ENCODE measurements at places on chromosomes 11 and 22.

- no peak for DNase-seq
Observed at GRCh38 chr11:68106165-68106940, 14.8 kb downstream of the CHKA start.

DNA sequence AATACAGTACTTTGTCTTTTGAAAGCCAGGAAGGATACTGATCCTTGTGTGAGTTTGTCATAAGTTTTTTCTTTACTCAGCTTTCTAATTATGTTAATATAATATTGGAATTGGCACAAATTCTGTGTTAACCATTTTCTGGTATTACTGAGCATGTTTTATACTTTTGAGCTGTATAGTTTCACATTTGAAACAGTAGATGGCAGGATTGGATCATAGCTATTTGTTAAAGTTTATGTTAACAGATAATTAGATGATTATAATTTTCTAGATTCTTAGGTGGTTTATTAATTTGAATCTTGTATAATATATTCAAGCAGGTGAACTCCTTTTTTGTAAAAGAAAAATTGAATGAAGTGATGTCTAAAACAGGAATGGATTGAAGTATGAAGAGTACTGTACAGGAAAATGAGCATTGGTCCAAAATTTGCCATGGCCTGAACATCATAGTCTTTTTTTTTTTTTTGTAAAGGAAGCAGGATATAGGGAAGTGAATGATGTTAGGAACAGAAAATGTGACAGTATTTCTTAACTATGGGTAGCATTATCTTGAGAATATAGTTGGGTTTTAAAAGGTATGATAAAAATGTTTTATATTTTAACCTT, 102.0 kb downstream of the CYP2R1 start:
- no peak for DNase-seq

GRCh38 chr11:94297985-94298576, 6.3 kb upstream of the IZUMO1R start:
- no peak for DNase-seq

- no peak for DNase-seq
Observed at GRCh38 chr11:128909438-128910125, 18.4 kb downstream of the KCNJ5 start.

- DNase-seq: no peak
Observed at GRCh38 chr11:746289-747157, 741 bp upstream of the TALDO1 start.

GRCh38 chr11:12482839-12483238, 105.5 kb downstream of the PARVA start:
- no peak for DNase-seq

DNA sequence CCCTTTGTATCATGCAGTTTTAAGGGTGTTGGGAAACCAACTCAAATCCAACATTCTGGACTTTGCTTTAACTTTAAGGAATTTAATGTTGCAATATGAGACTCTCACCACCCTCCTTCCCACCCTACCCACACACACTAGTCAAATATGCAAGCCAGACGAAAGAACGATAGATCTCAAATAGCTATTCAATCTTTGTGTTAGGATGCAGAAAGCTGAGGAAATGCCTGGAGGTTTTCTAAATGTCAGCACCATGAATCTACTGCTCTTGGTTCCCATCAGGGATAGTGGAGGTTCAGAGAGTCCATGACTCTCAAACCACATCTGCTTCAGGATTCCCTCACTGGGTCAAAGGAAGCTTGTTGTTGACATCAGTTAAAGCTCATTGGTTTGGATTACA, 33.7 kb downstream of the EXPH5 start:
- DNase-seq: peak; percentile 1

GRCh38 chr22:40583053-40583741, 53.3 kb downstream of the MRTFA start:
- no peak for DNase-seq

DNA sequence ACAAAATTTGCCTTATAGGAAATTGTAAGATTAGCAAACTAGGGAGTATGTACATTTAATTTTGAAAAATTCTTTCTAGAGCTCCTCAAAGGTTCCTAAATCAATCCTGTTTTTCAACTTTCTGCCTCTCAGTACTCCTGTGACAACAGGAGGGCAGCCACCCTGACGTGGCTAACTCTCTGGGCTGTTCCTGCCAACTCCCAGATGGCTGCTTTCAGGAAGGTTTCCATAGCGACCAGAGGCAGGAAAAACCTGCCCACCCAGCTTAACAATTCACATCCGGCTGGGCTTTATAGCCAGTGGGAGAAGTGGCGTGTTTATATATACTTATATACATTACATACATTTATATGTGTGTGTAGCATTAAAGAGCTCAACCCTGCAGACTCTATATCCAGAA, 26.5 kb downstream of the SGSM3 start:
- DNase-seq: no peak

DNA sequence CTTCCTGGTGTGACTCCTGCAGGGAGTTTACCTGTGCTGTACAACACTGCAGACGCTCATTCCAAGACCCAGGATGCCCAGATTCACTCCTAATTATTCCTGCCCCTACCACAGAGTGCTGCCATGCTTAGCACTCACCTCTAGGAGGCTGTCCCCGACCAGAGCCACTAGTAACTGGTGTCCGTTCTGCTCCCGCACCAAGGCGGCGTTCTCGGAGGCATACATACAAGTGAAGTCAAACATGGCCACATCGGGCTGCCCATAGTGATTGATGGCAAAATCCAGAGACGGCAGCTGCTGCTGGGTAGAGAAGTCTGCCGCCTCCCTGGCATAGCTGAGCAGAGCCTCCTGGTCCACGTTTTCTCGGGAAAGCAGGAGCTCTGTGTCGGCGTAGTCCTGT, 122.3 kb upstream of the BID start:
- no peak for DNase-seq

GRCh38 chr11:77542296-77542695, 47.5 kb upstream of the AQP11 start:
- DNase-seq: peak; percentile 47

DNA sequence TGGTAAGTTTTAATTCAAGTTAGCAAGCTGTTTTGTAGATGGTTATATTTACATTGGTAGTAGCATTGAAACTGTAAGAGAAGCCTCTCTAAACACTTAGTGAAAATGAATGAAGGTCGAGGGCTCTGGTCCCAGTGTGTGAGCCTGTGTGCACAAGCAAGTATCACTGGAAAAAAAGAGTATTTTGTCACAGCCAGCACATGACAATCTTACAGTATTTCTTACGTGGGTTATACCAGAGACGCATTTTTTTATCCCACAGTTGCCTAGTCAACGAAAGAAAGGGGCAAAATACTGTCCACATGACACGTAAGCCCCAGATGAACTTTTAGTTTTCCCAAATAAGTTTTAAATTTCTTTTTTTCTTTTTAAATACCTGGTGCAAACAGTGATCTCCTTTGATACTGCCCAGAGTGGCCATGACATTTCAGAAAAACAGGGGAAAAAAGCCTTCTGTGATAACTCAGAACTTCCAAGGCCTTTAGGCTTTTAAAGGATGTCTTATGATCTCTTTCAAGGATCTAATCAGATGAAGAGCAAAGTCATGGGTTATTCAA, 23.5 kb downstream of the RAB38 start:
- no peak for DNase-seq

DNA sequence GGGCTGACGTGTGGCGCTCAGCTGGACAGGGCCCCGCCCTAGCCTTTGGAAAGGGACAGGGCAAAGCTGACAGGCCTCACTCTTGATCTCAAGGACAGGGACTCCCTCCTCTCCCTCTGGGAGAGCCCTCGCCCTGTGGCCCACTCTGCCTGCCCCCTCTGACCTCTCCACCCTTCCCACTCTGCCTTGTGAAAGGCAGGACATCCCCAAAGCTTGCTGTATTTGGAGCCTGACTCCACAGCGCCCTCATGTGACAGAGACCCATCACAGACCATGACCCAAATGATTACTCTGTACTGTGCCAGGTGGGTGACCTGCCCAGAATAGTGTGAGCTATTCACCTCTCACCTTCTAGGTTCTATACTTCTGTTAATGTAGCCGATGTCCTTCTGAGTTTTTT, 18.8 kb downstream of the P2RY2 start:
- no peak for DNase-seq

- no peak for DNase-seq
Observed at GRCh38 chr11:123373754-123374621, 56.1 kb upstream of the GRAMD1B start.

DNA sequence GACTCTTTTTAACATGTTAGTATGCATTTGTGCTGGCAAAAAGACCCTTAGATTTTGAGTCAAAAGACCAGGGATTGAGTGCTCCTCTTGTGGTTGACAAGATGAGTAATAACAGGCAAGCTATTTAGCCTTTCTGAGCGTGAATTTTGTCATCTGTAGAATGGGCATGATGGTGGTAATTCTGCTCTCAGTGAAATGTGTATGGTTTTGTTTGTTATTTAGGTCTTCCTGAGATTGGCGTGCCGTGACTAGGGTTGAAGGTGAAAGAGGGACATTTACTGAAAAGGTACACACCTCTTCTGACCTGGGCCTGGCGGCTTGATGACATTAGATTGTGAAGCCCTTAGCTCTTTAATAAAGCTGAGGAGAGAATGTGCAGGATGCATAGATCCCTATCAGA, 8.4 kb upstream of the CEP295 start:
- DNase-seq: no peak

- DNase-seq: no peak
Observed at GRCh38 chr11:7537265-7537664, 23.5 kb downstream of the PPFIBP2 start.

DNA sequence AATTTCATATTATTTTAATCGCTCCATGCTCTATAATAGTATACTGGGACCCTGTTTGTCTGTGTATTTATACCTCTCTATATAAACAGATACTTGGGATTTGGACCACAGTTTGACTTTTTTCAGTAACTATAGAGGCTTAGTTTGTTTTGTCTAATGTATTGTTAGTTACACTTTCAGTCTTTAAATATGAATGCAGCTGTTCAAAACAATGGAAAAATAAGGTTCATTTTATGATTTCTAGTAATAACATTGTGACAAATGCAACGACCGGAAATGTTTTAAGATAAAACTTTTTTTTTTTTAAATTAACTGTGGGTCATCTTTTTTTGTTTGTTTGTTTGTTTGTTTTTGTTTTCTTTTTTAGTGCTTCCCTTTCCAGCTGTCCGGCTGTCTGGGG, 133.5 kb downstream of the ARHGAP42 start:
- DNase-seq: no peak

GRCh38 chr22:20864186-20864908, 5.5 kb downstream of the SNAP29 start:
- no peak for DNase-seq

DNA sequence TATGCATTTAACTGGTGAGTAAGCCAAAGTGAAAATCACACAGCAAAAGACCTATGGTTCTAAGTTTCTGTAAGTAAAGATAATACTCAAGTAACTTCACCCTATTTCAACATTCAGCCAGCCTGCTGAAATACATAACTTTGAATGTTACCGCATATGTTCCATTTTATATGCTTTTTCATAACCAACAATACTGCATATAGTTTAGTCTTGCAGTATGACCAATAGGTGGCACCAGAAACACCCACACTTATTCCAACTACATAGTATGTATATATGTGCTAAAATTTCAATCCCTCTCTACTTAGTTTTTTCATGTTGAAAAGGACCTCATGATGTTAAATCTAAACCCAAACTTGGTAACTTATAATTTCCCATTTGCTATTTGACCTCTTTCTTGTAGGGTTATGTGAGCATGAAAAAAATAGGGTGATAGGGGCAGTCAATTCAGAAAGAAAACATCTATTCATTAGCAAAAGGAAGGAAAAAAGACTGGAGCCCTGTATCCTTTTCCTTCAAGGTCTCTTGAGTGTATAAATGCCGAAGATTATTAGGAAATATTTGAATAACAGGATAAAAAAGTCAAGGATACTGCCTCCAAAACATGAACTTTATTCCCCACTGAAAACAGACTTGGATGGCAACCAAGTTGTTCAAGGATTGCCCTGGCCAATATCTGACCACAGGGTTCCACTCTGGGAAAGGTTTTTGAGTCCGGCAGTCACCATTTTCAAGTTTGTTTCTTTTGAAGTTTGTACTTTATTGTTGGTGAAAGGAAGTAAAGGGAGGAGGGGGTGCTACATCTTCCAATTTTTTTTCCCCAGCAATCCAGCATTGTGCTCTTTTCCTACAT, 23.8 kb upstream of the FZD4 start:
- no peak for DNase-seq

DNA sequence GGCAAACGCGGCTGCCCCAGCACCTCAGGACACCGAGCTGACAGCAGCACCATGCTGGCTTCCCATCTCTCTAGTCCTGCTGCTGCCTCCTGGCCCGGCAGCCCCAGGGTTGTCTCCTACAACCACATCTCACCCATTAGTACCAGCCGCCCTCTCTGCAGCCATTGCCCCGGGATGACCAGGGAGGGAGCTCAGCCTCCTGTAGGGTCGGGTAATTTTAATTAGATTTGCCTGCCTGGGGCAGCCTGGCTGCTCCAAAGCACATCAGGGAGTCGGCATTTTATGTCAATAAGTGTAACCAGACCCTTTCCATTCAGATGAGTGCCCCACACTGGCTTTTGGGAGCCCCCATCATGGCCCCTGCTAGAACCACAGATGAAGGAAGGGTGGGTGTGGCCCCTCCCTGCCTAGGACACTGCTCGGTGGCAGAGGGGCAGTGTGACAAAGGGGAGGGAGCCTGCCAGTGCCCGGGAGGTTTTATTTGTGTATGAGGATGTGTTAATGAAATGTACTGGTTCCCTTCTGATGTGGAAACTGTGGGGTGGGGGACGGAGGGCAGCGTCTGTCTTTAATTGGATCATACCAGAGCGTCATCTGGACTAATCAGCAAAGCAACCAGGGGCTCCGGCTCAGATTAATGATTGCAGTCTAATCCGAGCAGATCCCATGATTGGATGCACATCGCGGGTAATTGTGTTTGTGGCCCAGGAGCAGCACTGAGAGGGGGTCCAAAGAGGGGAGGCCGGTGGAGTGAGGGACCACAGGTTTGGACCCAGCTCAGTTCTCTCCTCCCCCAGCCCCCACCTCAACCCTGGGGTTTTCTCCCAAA, 125.3 kb downstream of the FEZ1 start:
- DNase-seq: no peak

GRCh38 chr22:48926643-48927042, 901.0 kb downstream of the BRD1 start:
- DNase-seq: no peak

DNA sequence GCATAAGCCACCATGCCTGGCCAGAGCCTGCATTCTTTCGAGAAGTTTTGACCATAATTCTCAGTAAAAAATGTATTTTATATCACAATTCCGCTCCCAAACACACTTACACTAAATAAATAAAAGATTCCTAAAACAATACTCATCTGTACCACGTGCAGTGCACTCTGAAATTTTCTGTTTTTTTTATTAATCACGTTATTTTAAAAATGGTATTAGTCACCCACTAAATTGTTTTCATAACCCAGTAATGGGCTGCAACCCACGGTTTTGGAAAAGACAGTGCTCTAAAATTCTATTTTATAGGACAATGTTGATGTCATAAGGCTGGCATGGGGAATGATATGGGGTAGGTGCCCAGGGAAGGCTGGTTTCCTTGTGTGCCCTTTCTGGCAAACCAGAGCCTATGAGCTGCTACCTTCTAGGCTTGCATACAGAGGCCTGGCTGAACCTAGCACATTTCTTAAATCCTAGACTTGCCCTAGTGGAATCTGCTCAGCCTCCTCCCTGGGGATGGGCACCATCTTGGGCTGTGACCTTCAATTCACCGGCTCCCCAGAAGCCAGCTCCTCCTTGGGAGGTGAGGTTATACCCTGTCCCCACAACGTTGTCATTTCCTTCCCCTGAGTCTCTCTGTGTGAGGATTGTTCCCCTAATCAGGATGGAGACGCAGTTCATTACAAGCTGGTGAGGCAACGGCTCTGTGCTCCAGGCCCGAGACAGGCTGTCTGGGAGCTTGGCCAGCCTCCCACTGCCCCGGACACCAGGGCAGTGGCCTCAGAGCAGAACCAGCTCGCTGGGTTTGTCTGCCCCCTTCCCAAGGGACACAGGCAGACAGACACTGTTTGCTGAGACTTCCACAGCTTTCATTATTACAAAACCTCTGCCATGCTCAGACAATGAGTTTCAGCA, 116.5 kb upstream of the NAV2 start:
- DNase-seq: peak; percentile 88

Data from HS-5 (cell line).